ENCODE measurements at places on chromosomes 4 and X.

GRCh38 chr4:186789651-186790050, 66.0 kb upstream of the FAT1 start:
- DNase-seq, result no peak
- no peak overlapping the region for H3K4me3 ChIP-seq
- no peaks in the 10 kb centered on the region for H3K36me3 ChIP-seq
- H3K4me1 ChIP-seq, result no peaks in the 10 kb centered on the region
- no peaks in the 10 kb centered on the region for H3K27me3 ChIP-seq
- no peak overlapping the region for H3K27ac ChIP-seq

DNA sequence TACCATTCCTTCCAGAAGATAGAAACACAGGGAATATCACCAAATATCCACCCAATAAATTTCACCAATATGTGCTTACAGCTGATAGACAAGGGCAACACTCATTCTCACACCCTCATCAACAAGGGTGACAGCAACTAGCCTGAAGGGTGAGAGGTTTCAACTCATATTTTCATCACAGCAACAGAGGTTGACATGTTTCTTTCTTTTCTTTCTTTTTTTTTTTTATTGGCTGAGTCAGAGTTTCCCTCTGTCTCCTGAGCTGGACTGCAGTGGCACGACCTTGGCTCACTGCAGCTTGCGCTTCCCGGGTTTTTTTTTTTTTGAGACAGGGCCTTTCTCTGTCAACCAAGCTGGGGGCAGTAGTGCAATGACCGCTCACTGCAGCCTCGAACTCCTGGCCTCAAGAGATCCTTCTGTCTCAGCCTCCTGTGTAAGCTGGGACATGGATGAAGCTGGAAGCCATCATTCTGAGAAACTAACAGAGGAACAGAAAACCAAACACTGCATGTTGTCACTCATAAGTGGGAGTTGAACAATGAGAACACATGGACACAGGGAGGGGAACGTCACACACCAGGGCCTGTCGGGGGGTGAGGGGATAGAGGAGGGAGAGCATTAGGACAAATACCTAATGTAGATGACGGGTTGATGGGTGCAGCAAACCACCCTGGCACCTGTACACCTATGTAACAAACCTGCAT, 27.5 kb upstream of the ASMTL start:
- no peaks in the 10 kb centered on the region for H3K27me3 ChIP-seq
- no peaks in the 10 kb centered on the region for H3K4me1 ChIP-seq
- DNase-seq, result no peak

DNA sequence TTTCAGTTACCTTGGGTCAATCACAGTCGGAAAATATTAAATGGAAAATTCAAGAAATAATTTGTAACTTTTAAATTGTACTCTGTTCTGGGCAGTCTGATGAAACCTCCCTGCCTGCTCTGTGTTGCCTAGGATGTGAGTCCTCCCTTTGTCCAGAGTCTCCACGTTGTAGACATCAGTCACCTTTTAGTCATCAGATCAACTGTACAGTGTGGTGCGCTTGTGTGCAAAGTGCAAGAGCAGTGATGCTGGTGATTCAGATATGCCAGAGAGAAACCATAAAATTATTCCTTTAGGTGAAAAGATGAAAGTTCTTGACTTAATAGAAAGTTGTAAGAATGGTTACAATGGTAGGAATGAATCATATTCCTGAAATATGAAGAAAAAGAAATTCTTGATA, 1.4 kb downstream of the SPATA4 start:
- H3K4me1 ChIP-seq, result no peaks in the 10 kb centered on the region
- H3K27me3 ChIP-seq, result no peaks in the 10 kb centered on the region
- no peaks in the 10 kb centered on the region for H3K36me3 ChIP-seq
- H3K4me3 ChIP-seq, result no peak overlapping the region

DNA sequence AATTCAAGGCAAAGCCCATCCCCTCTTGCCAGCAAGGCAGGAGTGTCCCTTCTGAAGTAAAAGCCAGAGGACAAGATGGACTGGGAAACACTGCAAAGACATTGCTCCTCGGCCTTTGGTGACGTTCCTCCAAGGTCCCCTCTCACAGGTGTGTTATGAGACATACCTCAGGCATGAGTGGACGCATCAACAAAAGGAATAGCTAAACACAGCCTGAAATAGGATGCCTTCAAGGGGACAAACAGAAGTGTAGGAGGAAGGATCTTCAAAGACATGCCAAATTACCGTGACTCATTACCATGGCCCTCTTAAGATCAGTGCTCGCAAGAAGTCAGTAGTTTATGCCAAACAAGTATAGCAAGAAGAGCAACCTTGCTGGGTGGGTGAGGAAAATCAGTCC, 6.0 kb upstream of the IDS start:
- no peak overlapping the region for H3K4me3 ChIP-seq
- H3K27ac ChIP-seq, result no peak overlapping the region
- no peaks in the 10 kb centered on the region for H3K4me1 ChIP-seq
- no peak for DNase-seq
- no peaks in the 10 kb centered on the region for H3K27me3 ChIP-seq

- no peaks in the 10 kb centered on the region for H3K4me1 ChIP-seq
- no peaks in the 10 kb centered on the region for H3K36me3 ChIP-seq
- no peaks in the 10 kb centered on the region for H3K27me3 ChIP-seq
- H3K27ac ChIP-seq, result no peak overlapping the region
- no peak overlapping the region for H3K4me3 ChIP-seq
- no peak for DNase-seq
Observed at GRCh38 chrX:83416273-83416672, 91.8 kb upstream of the POU3F4 start.

DNA sequence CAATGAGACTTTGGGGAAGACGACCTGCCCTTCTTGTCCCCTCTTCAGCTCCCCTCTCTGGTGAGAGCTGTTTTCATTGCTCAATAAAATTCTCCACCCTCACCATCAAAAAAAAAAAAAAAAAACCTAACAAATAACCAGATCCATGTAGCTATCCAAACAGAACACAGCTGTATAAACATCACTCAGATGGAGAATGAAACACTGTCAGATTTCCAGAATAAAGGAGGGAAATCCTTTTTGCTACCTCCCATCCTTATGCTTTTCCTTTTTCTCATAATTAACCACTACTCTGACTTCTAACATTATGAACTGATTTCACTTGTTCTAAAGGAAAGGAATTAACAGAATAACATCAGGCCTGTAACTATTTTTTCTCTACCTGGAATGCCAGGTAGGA, 155.6 kb downstream of the PPP4R3C start:
- H3K27me3 ChIP-seq, result no peaks in the 10 kb centered on the region
- no peaks in the 10 kb centered on the region for H3K36me3 ChIP-seq
- no peak overlapping the region for H3K27ac ChIP-seq
- H3K4me1 ChIP-seq, result no peaks in the 10 kb centered on the region

DNA sequence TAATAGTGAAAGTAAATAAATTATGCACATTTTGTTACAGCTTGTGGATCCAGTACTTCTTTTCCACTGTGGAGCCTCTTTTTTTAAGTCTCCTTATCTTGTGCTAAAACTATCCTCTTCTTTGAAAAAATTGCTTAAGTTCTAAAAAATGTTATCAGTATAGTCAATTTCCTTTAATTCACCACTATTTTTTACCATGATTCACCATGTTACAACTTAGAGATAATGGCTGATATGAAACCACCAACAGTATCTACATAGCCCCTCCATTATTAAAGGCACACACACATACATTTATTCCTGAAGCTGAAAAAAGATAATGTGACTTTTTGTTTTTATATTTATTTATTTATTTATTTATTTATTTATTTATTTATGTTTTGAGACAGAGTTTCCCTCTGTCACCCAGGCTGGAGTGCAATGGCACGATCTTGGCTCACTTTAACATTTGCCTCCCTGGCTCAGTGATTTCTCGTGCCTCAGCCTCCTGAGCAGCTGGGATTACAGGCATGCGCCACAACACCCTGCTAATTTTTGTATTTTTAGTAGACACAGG, 243.2 kb downstream of the SPOCK3 start:
- no peak overlapping the region for H3K4me3 ChIP-seq
- no peaks in the 10 kb centered on the region for H3K27me3 ChIP-seq
- H3K36me3 ChIP-seq, result no peaks in the 10 kb centered on the region
- no peak overlapping the region for H3K27ac ChIP-seq
- no peaks in the 10 kb centered on the region for H3K4me1 ChIP-seq

GRCh38 chrX:3161681-3162080, 120.4 kb downstream of the ARSF start:
- no peak overlapping the region for H3K4me3 ChIP-seq
- no peaks in the 10 kb centered on the region for H3K4me1 ChIP-seq
- no peak overlapping the region for H3K27ac ChIP-seq
- no peak for DNase-seq

GRCh38 chrX:15507005-15507404, 6.4 kb downstream of the BMX start:
- no peak for DNase-seq
- H3K4me3 ChIP-seq, result no peak overlapping the region
- H3K27ac ChIP-seq, result no peak overlapping the region
- H3K4me1 ChIP-seq, result no peaks in the 10 kb centered on the region

DNA sequence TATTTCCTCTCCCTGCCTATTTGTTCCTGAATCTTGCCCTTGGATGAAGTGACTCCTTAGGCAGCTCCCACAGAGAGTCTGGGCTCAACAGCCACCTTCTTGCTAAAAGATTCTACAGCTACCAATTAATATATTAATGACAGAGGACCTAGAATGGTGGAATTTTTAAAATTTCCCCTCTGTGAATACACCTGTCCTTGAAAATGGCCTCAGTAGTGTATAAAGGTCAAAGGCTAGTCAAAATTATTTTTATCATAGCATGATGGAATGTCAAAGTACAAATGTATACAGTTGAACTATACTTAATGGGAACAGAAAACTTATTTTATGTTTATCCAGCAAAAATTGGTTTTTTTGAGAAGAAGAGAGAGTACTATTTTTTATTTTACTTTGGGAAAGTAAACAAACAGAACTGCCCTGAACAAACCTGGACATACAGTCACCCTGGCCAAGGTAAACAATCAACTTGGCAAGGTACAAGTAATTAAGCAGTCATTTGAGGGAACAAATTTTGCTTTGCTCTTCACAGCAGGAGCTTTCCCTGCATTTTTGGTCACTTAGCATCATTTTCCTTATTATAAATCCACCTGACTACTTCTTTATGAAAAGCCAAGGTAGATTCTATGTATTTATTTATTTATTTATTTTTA, 250.8 kb downstream of the INPP4B start:
- H3K27ac ChIP-seq, result no peak overlapping the region
- H3K4me3 ChIP-seq, result no peak overlapping the region
- DNase-seq, result no peak
- H3K4me1 ChIP-seq, result no peaks in the 10 kb centered on the region
- no peaks in the 10 kb centered on the region for H3K36me3 ChIP-seq
- no peaks in the 10 kb centered on the region for H3K27me3 ChIP-seq

DNA sequence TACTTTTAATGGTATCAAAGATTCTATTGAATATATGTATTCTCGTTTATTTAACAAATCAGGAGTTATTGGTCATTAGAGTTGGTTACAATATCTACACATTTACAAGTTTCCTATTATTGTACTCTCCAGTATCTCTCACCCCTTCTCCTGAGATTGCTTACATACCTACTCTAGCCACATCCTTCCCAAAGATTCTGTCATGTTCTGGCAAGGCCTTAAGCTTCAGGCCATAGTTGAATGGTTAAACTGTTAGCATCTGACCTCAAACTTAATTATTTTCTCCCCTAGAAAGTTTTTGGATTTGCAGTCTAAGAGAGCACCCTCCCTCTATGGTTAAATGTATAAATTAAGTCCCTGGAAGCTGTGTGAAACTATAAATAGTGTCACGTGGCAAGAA, 784.2 kb downstream of the GLUD2 start:
- H3K27ac ChIP-seq, result no peak overlapping the region
- no peaks in the 10 kb centered on the region for H3K4me1 ChIP-seq
- H3K27me3 ChIP-seq, result no peaks in the 10 kb centered on the region
- no peak overlapping the region for H3K4me3 ChIP-seq

- H3K4me1 ChIP-seq, result no peaks in the 10 kb centered on the region
- H3K27ac ChIP-seq, result no peak overlapping the region
- no peaks in the 10 kb centered on the region for H3K36me3 ChIP-seq
- no peak overlapping the region for H3K4me3 ChIP-seq
- no peaks in the 10 kb centered on the region for H3K27me3 ChIP-seq
Observed at GRCh38 chr4:124123181-124123580, 589.4 kb downstream of the ANKRD50 start.

DNA sequence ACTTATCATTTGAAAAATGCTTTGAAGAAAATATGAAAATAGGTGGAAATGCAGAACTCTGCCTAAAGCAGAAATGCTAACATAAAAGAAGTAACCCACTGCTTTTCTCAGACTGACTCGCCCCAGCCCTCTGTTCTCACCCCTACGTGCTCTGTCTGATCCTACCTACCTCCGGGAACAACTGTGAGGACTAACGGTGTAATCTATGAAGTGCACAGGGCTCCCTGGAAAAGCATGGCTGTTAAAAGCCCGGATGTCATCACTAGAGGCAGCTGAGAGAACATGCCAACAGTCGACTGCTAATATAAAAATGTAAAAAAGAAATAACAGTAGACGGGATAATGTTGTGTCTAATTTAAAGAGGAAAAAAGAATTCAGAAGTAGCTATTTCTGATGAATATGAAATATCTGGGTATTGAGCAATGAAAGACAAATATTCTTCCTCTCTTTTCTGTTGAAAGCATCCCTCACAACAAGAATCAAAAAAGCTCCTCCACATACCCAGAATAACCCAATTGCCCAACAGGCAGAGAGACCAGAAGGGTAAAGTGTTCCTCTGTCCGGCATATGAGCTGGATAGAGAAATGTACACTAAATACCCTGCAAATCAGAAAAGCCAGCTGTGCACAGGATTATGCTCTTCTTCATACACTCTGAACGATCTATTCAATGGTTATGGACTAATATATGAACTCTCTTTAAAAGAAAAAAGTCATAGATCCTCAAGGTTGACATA, 130.7 kb downstream of the TSPAN5 start:
- H3K36me3 ChIP-seq, result no peaks in the 10 kb centered on the region
- no peak overlapping the region for H3K4me3 ChIP-seq
- no peaks in the 10 kb centered on the region for H3K27me3 ChIP-seq
- H3K4me1 ChIP-seq, result no peaks in the 10 kb centered on the region
- H3K27ac ChIP-seq, result no peak overlapping the region

DNA sequence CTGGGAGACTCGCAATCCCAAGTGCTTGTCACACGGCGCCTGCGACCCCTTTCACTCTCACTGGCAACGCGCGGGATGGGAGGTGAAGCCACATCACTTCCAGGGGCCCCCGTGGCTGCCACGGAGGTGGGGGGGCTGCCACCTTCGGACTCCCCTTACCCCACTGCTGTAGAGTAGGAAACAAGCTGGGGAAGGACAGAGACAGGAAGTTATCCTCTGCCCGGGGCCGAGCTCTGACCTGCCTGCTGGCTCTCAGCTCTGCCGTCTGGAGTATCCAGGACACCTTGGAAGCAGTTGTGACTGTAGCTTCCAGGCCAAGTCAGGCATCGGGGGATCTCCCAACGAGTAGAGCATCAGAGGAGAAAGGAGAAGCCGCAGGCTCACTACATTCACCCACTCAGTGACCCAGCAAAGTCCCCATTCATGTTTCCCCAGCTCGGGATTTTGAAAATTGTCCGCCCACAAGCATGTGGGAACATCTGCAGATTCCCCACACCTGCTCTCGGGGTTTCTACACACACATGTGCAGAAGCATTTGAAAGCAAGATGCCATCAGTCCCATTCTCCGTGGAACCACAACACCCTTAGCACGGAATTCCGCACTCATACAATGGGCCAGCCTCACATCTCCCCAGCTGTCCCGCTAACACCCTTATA, 10.8 kb downstream of the PDZD4 start:
- H3K4me1 ChIP-seq, result peaks cover 9% of the 10 kb centered on the region
- no peak overlapping the region for H3K27ac ChIP-seq
- peak overlapping the region; percentile 36 for H3K4me3 ChIP-seq

Data from iPS DF 6.9 (cell line).